ENCODE measurements at places on chromosomes 1 and 21. TPM values are rescaled to one million over a fixed set of nuclear protein-coding genes. Genes with fewer than 3 reads are reported as not detected.

Gene SLAMF9
- not detected for total RNA-seq

Gene ADGRL4
- 0.09 TPM for total RNA-seq

Gene IVL
- total RNA-seq, result not detected

Gene PDIK1L
- total RNA-seq, result 7.6 TPM

- DNase-seq, result no peak
These were observed at the start of gene THBS3 for GRCh38 chr1:155207806-155208540. Gene THBS3 (minus strand): TSS chr1:155207897. CDS start chr1:155207876, 21 bp downstream.

DNA sequence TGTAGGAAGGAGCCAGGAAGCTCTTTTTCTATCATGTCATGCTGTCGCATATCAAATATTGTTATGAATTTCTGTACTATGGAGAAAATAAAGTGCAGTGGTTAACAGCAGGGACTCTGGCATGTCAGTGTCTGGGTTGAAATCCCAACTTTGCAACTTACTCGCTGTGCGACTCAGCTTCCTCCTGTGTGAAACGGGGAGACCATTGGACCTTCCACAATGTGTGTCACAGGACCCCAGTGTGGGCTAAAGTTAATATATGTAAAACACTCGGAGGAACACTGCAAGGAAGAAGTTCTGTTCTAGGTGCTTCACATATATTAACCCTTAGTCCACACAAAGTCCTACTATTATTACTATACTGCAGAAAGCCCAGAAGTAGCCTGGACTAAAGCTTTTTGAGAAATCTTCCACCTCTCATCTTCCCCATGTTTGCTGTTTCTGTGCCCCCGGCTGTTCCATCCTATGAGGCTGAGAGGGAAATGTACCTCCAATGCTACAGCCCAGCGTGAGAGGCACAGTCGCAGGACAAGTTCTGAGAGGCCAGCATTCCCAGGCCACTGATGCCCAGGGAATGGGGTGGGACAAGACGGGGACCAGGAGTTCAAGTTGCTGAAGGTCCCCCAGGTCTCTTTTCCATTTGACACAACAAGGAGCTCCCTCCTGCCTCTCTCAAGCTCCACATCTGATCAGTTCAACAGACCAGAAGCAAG, 1.9 kb downstream of the CHIT1 start:
- DNase-seq, result no peak

Gene HPCA
- not detected for total RNA-seq

DNA sequence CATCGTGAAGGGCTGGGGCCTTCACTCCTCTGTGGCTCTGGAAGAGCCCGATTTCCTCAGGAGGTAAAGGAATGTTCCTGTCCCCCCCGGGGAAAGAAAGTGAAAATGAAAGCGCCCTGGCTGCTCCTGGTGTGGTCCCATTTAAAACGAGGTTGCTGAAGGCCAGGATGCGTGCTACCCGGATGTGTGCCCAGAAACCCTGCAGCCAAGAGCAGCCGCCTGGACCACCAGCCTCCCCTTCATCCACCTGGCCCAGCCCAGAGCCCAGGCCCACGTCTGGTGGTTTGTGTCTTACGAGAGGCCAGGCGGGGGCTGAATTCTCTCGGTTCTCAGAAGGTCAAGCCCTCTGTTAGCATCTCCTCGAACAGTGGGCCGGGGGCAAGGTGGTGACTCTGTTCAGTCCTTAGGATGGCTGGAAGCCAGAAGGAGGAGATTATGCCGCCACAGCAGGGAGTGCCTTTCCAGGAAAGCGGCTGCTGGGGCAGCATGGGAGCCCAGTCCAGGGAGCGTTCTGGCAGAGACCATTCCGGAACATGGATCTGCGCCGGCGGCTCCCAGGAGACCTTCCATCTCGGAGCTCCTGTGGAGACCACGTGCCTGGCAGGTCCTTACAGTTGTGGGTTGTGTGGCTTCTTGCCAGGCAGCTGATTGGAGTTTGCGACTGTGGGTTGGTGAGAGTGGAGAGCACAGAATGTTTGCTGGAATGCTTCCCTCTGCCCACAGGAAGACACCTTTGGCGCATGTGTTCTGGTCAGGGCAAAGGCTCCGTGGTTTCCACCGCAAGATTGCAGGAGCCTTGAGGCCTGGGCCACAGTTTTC, 1.4 kb downstream of the GUK1 start:
- DNase-seq, result no peak

DNA sequence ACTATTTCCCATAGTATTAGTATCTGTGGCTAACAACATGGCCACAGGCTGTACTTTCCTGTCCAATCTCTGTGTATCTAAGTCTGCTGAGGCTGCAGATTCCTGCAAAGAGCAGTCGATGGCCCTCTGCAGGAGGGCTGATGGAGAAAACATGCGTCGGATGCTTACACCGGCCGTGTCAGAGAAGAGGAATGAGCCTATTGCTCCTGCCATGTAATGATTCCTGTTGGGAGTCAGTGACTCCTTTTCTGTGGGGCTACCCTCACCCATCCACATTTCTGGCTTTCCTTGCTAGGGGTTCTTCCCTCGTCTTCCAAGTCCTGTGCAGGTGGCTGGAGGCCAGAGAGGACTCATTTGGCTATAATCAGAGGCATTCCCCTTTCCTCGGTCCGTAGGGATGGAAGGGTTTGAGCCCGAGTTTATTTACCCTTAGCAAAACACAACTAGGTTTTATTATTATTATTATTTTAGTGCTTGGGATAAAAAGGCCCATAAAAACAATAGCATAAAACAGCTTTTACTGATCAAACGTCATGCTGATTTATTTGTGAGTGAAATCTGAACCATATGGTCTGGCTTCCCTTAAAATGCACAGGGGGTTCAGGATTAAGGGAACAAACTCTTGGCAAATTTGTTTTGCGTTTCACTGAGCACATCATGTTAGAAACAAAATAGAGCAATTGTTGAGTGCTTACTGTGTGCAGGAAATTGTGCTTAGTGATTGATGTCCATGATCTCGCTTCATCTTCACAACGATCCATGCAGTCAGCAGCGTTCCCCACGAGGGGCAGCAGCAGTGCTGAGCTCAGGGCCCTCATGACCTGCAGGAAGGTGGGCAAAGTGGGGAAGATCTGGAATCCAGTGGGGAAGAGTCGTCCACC, 70.8 kb downstream of the KIF26B start:
- DNase-seq, result no peak

DNA sequence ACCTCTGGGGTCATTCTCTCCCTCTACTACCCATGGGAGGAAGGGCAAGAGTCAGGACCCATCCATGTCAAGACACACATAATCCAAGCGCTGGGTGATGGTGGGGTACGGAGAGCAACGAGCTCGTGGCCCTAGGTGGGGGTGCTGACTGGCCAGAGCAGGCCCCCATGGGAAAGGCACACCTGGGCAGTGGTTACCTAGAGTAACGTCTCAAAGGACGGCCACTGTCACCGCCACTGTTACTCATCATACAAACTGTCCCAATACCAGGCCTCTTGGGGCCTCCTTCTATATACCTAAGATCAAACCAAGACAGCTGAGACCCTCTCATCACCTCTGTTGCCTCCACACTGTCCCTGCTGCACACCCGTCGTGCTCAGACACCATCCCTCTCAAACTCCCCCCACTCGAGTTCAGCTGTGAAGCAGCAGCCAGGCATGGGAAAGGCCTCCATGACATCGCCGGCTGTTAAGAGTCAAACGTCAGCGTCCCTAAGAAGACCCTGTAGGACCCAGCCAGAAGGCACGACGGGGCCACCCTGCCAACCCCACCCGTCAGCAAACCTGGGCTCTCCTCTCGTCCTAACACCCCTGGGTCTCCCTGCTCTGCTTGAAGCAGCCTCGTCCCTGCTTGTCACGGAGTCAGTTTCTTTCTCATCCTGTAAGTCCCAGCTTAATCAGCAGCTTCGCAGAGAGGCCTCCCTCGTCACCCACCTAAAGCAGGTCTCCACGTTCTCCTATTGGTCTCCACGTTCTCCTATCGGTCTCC, 15.3 kb downstream of the NPHP4 start:
- DNase-seq, result no peak

- no peak for DNase-seq
These were observed 744 bp downstream of the ZNF670 start for GRCh38 chr1:247077876-247078257.

Gene ADSS2
- 55.0 TPM for total RNA-seq

Gene SH2D1B
- not detected for total RNA-seq

Gene RPS6KA1
- 11.7 TPM for total RNA-seq

Gene OR2M3
- total RNA-seq, result not detected

- no peak for DNase-seq
These were observed 230.4 kb downstream of the KCNT2 start for GRCh38 chr1:196377811-196378210.

Measured in NCI-H460 (cell line).